T-helper 17 cell (primary cell): ENCODE measurements at places on chromosomes 1 and 21. TPM values are rescaled to one million over a fixed set of nuclear protein-coding genes. Genes with fewer than 3 reads are reported as not detected.
A peak's percentile ranks its signal among the peaks of the same experiment; 100 is the strongest.

- DNase-seq: no peak
- H3K36me3 ChIP-seq: no peaks in the 10 kb centered on the region
- no peak overlapping the region for H3K4me3 ChIP-seq
Observed at GRCh38 chr1:33390542-33390941, 40.4 kb downstream of the PHC2 start.

The ANKRD65 gene
- not detected for total RNA-seq

The ITGB2 gene
- 248 TPM for total RNA-seq

GRCh38 chr1:168613038-168613451 lies 36.6 kb downstream of the XCL1 start:
- peaks cover 3% of the 10 kb centered on the region for H3K4me1 ChIP-seq
- H3K4me3 ChIP-seq: no peak overlapping the region
- H3K27ac ChIP-seq: no peak overlapping the region
- H3K27me3 ChIP-seq: peaks cover 48% of the 10 kb centered on the region
- peaks cover 7% of the 10 kb centered on the region for H3K36me3 ChIP-seq
- no peak for DNase-seq

GRCh38 chr1:159964144-159964543 lies 10.1 kb upstream of the SLAMF9 start:
- H3K4me1 ChIP-seq: peaks cover 2% of the 10 kb centered on the region
- no peak overlapping the region for H3K27ac ChIP-seq
- H3K27me3 ChIP-seq: peaks cover 67% of the 10 kb centered on the region
- H3K4me3 ChIP-seq: no peak overlapping the region

- no peak for DNase-seq
- no peak overlapping the region for H3K27ac ChIP-seq
- H3K4me3 ChIP-seq: no peak overlapping the region
- peaks cover 10% of the 10 kb centered on the region for H3K4me1 ChIP-seq
- H3K36me3 ChIP-seq: peaks cover 11% of the 10 kb centered on the region
Observed at GRCh38 chr21:45406801-45407628, 2.0 kb downstream of the COL18A1 start.

The AGT gene
- not detected for total RNA-seq

- H3K4me3 ChIP-seq: peak overlapping the region; percentile 74
- peaks cover 67% of the 10 kb centered on the region for H3K4me1 ChIP-seq
- H3K27me3 ChIP-seq: no peaks in the 10 kb centered on the region
- H3K27ac ChIP-seq: peak overlapping the region; percentile 99
- H3K36me3 ChIP-seq: peaks cover 2% of the 10 kb centered on the region
Observed at GRCh38 chr1:26290122-26290881, 10.4 kb downstream of the SH3BGRL3 start.

DNA sequence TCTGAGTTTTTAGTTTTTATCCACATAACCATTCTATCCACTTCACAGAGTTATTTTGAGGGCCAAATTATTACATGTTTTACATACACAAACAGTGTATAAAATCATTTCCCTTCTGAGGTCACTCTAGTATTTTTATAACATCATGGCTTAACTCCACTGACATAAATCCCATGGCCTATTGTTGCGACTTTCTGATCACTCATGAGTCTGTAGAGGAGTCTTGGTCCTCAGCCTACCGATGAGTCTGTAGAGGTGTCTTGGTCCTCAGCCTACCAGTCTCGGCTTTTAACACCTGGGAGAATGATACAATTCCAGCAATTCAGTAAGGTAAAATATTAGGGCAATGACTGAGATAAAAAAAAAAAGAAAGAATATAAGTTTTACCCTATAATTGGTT lies 483.7 kb downstream of the USP25 start:
- no peaks in the 10 kb centered on the region for H3K4me1 ChIP-seq
- DNase-seq: no peak
- H3K36me3 ChIP-seq: no peaks in the 10 kb centered on the region
- H3K27me3 ChIP-seq: no peaks in the 10 kb centered on the region

DNA sequence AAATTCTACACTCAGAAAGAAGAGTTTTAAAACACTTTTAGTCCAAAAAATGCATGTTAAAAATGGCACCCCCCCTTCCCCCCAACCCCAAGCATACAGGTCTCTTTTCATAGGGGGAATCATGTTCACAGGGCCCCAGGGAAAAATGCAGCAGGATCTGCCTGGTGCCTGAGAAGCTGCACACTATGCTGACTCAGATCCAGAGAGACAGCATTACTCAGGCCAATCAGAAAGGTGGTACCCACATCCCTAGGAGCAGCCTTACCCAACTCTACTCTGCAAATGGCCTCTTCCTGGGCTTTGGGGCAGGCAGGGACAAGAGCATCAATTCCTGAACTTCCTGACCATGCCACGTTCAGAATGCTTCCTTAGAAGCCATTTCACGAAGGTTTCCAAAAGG lies 119.0 kb downstream of the HIVEP3 start:
- DNase-seq: no peak
- no peaks in the 10 kb centered on the region for H3K36me3 ChIP-seq
- no peaks in the 10 kb centered on the region for H3K27me3 ChIP-seq
- H3K4me1 ChIP-seq: peaks cover 43% of the 10 kb centered on the region

DNA sequence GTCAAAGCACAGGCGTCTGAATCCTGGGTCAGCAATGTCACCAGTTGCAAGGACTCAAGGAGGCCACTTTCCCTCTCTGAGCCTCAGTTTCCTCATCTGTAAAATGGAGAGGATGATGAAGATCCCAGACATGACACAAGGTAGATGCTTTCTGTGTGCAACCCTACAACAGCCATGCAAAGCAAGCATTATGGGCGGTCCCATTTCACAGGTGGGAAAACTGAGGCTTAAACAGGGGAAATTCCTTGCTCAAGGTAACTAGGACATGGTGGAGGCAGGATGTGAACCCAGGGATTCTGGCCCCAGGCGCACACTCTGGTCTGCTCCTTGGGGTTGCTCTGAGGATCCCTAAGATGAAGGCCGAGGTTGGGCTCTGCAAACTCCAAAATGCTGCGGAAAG lies 311.0 kb downstream of the PTPRU start:
- H3K27ac ChIP-seq: no peak overlapping the region
- DNase-seq: no peak
- no peaks in the 10 kb centered on the region for H3K4me1 ChIP-seq
- H3K27me3 ChIP-seq: peaks cover 14% of the 10 kb centered on the region
- no peaks in the 10 kb centered on the region for H3K36me3 ChIP-seq

The SYNC gene
- not detected for total RNA-seq

DNA sequence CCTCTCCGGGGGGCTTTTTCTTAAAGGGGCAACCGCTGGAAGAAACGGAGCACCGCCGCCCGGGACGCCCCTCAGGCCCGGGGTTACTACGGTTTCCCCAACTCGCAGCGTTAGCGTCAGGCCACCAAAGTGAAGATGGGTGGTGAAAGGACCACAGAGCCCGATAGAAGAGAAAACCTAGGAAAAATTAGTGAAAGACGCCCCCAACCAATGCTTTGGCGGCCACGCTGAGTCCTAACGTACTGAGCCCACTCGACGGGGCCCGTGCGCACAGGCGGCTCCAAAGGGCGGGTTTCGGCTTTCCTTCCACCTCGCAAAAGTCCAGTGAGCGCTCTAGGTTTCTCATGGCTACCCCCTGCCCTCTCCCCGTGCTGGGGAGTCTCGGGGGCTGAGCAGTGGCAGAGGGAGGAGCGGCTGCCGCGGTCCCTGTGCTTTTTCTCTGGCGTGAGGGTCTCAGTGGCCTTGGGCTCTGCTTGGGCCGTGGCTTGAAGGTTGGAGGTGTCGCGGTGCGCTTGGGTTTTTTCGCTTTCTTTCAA lies 12.2 kb upstream of the SPEN start:
- peak overlapping the region; percentile 97 for H3K27ac ChIP-seq
- H3K36me3 ChIP-seq: no peaks in the 10 kb centered on the region
- H3K4me3 ChIP-seq: peak overlapping the region; percentile 96
- H3K4me1 ChIP-seq: peaks cover 4% of the 10 kb centered on the region
- no peaks in the 10 kb centered on the region for H3K27me3 ChIP-seq

DNA sequence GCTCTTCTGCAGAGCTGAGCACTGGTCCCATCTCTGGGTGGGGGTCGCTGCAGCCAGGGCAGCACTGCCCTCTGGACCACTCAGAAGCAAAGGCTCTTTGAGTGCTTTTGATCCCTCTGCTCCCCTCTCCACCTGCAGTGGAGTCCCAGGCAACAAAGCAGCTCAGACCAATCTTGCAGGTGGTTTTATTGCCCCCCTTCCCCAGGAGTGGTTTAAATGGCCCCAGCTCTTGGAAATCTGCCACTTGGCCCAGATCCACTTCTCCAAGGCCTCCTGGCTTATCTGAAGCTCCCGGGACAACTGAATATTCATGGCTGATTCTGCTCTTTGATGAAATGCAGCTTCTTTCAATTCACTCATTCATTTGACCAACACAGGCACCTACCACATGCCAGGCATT lies 2.7 kb downstream of the STUM start:
- H3K27ac ChIP-seq: no peak overlapping the region
- H3K4me1 ChIP-seq: peaks cover 12% of the 10 kb centered on the region
- peaks cover 5% of the 10 kb centered on the region for H3K36me3 ChIP-seq
- no peak overlapping the region for H3K4me3 ChIP-seq
- peaks cover 68% of the 10 kb centered on the region for H3K27me3 ChIP-seq

DNA sequence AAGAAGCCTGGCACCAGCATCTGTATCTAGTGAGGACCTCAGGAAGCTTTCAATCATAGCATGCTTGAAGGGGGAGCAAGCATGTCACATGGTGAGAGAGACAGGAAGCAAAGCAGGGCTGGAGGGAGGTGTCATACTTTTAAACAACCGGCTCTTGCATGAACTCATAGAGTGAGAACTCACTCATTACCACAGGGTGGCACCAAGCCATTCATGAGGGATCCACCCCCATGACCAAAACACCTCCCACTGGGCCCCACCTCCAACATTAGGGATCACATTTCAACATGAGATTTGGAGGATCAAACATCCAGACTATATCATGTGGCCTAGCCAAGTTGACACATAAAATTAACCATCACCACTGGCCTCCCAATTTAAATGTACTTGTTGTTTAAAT lies 125.1 kb upstream of the KCND3 start:
- no peaks in the 10 kb centered on the region for H3K4me1 ChIP-seq
- H3K36me3 ChIP-seq: no peaks in the 10 kb centered on the region
- no peak overlapping the region for H3K4me3 ChIP-seq
- H3K27ac ChIP-seq: no peak overlapping the region
- DNase-seq: no peak

DNA sequence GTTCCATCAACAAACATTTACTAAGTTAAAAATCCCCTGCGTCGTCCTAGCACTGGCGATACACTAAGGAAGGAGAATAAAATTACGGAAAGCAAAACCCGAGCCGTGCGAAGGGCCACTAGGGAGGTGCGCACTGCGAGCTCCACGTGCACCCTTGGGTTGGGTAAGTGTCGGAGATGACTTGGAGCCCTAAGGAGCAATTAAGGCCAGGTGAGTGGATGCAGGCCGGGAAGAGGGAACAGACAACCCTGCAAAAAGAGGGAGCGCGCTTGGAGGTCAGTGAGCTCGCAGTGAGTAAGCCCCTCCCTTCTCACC lies 704 bp downstream of the WDR4 start:
- DNase-seq: no peak
- no peaks in the 10 kb centered on the region for H3K27me3 ChIP-seq
- peak overlapping the region; percentile 97 for H3K27ac ChIP-seq
- peaks cover 23% of the 10 kb centered on the region for H3K4me1 ChIP-seq

The RHBDL2 gene
- total RNA-seq: not detected

DNA sequence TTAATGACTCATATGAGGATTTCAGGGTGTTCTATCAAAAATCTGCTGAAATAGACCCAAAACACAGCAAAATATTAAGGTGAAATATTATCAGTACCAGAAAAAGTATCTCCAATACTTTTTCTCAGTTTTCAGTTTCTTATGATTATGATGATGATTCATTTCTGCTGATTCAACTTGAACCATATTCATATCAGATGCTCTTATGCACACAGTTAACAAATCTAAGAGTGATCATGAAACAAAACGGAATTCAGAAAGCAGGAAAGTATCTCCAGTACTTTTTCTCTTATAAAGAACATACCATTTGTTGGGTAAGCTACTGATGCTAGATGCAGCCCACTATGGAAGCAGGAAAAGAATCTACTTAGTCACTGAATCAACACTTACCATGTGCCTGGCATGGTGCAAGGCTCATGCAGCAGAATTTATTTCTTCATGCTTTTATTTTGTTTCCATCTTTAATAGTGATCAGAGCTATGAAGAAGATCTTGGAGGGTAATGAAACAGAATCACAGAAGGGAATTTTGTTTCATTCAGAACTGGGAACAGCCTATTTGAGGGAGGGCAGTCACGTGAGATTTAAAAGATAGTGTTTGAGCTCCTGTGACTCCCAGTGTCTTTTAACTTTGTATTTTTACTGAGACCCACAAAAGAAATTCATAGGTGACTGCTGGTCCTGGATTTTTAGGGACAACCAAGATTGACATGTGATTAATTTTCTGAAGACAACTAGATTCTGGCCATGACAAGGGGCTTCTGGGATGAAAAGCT lies 480.6 kb downstream of the SETD4 start:
- peaks cover 2% of the 10 kb centered on the region for H3K36me3 ChIP-seq
- H3K27me3 ChIP-seq: peaks cover 50% of the 10 kb centered on the region
- H3K27ac ChIP-seq: no peak overlapping the region
- no peaks in the 10 kb centered on the region for H3K4me1 ChIP-seq

- no peak overlapping the region for H3K4me3 ChIP-seq
- no peaks in the 10 kb centered on the region for H3K27me3 ChIP-seq
- no peak for DNase-seq
Observed at GRCh38 chr1:27402349-27402754, 9.9 kb downstream of the GPR3 start.

The FCRL1 gene
- 22.4 TPM for total RNA-seq

The CNIH3 gene
- 2.8 TPM for total RNA-seq

DNA sequence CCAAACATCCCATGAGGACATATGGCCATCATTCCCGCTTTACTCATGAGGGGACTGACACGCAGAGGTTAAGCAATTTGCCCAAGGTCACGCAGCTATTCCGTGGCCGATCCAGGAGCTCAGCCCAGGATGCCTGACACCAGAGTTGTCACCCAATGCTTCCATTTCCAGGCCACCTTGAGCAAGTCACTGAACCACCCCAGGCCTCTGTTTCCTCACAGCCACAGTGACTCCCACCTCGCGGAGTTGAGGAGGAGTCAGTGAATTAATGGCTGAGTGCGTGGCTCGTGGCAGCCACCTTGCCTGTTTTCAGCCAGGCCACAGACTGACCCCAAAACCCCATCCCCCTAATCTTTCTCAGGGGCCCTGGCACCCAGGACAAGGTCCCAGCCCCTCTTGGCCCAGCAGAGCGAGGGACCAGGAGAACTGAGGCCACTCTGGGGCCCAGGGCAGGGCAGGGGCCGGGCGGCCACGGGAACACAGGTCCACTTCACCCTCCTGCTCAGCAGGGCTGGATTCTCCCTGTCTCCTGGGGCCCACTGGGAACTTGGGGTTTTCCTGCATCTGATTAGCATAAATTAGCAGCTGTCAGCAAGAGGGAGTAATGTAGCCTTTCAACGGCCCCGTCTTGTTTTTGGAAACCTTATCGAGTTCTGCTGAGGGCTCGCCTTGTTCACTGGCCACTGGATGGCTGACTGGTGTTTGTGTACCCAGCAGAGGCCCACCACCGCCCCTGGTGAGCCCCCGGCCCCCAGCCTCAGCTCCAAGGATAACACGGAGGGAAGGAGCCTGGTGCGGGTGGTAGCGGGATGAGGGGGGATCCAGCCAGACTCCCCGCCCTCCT lies 19.7 kb upstream of the LAPTM5 start:
- no peaks in the 10 kb centered on the region for H3K27me3 ChIP-seq
- H3K27ac ChIP-seq: no peak overlapping the region
- H3K4me1 ChIP-seq: peaks cover 15% of the 10 kb centered on the region
- no peak for DNase-seq
- no peaks in the 10 kb centered on the region for H3K36me3 ChIP-seq

GRCh38 chr21:37281993-37282392 lies 14.9 kb upstream of the VPS26C start:
- H3K36me3 ChIP-seq: no peaks in the 10 kb centered on the region
- no peaks in the 10 kb centered on the region for H3K27me3 ChIP-seq
- H3K4me3 ChIP-seq: peak overlapping the region; percentile 80
- no peak overlapping the region for H3K27ac ChIP-seq

The TMEM125 gene
- total RNA-seq: not detected

The RHD gene
- 0.20 TPM for total RNA-seq

The KRTAP19-3 gene
- total RNA-seq: not detected
